NCI-H446 (cell line): ENCODE measurements at places on chromosomes 16 and 17.

DNA sequence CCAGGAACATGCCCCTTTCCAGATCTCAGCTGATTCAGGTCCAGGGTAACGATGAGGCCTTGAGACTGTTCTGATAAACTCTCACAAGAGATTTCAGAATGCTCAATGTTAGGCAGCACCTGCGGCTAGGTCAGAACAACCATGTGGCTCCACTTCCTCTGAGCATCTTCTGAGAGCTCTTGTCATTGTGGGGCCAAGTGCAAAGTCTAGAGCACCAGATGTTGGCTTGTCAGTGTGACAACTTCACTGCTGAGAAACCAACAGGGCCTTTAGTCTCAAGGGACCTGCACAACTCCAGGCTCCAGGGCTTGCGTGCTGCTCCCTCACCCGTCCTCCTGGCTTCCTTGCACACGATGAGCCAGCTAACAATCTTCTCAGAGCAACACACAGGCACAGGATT is 29.0 kb downstream of the FCSK start:
- no peak for DNase-seq

- DNase-seq: peak; percentile 96
Measured at GRCh38 chr17:48003417-48004151, 32.7 kb downstream of the CDK5RAP3 start.

DNA sequence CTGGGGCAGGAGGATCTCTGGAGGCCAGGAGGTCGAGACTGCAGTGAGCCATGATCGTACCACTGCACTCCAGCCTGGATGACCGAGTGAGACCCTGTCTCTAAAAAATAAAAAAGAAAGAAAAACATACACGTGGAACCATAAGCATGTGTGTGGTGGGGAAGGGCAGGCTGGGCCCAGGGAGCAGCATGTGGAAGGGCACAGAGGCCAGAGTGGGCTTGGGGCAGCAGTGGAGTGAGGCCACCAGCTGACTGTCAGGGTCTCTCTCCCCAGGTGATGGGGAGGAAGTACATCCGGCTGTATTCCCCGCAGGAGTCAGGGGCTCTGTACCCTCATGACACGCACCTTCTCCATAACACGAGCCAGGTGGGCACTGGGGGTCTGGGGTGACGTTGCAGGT is 16.8 kb downstream of the KDM8 start:
- no peak for DNase-seq

- DNase-seq: no peak
Measured at GRCh38 chr17:43583332-43583731, 37.2 kb upstream of the ETV4 start.

DNA sequence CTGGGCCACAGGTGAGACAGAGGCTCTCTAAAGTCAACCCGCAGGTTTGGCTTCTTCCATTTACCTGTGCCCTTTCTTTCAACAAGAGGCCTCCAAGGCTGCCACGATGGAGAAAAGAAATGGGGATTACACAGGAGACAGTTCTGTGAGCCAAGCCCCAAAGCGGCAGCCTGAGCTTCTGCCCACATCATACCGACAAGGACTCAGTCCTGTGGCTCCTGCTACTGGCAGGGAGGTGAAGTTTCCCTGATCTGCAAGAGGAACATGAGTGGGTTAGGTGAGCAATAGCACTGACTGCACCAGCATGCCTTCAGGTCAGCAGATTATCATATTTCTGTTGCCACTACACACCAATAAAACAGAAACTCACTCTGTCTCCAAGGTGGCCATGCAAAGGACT is 800.0 kb downstream of the KCNJ18 start:
- no peak for DNase-seq

GRCh38 chr17:78689029-78689428 is 93.0 kb downstream of the CYTH1 start:
- DNase-seq: no peak

- DNase-seq: no peak
Measured at GRCh38 chr17:8961829-8962228, 3.7 kb downstream of the PIK3R5 start.

DNA sequence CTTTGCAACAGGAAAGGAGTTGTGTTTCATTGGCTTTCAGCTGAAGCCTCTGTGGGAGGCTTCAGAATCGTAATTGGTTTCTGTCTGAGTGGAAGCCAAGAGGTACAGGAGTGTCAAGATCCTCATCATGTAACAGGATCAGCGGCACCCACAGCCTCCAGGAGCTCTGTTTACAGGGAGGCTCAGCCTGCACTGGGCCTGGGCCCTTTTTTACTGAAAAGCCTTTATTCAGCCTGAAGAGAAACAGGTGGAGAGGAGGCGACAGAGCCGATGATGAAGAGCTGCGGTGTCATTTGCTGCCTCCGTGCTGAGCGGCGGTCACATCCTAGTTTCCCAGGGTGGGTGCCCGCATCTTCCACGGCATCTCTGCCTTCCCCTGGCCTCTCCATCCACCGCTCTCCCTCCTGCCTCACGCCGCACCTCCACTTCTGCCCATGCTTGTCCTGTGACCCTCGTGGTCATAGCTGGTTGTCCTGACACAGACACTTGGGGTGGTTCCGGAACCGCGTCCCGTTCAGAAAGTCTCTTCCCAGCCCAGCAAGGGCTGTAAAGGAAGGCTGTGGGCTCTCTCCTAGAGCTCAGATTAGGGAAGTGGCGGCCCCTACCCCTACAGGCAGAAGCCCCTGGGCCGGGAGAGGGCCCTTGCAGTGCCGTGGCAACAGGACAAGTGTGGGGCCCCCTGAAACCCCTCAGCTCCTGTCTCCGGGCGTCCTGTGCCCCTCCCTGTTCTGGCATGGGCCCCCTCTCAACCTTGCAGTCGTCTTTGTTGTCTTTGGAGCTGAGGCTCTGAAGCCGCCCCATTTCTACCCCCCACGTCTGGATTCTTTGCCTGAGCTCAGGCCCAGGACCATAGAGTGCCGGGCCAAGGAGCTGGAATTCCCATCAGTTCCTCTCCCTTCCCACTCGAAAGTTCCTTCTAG is 53.9 kb upstream of the CHMP6 start:
- DNase-seq: no peak

- DNase-seq: no peak
Measured at GRCh38 chr17:17931159-17931558, 41.0 kb downstream of the TOM1L2 start.

GRCh38 chr17:80848449-80849102 is 143.1 kb upstream of the CHMP6 start:
- DNase-seq: no peak

DNA sequence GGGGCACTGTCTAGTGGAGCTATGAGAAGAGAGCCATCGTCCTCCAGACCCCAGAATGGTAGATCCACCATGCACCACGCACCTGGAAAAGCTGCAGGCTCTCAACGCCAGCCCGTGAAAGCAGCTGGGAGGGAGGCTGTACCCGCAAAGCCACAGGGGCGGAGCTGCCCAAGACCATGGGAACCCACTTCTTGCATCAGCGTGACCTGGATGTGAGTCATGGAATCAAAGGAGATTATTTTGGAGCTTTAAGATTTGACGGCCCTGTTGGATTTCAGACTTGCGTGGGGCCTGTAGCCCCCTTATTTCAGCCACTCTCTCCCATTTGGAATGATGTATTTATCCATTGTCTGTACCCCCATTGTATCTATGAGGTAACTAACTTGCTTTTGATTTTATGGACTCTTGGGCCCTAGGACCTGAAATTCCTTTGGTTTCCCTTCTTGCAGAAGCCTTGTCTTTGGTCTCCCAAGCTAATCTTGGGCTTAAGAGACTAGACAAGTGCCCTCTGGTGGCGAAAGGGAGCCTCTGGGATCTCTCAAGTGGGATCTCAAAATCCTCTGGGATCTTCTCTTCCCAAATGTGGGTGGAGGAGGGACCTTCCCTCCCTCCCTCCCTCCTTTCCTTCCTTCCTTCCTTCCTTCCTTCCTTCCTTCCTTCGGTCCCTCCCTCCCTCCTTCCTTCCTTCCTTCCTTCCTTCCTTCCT is 58.2 kb upstream of the HAPSTR1 start:
- DNase-seq: peak; percentile 49

DNA sequence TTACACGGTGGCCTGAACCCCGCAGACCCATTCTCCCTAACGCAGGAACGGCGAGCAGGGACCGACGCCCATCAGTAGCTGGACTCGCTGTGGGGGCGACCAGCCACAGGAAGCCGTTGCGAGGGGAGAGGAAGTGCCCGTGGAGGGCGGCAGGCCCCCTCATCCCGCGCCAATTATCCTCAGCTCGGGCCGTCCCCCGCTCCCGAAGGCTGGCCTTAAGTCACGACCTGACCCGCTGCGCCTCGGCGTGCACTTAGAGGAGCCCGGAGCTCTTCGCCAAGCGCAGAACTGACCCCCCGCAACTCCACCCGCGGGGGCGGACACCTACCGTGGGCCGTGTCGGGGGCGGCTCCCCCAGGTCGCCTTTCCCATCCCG is 401 bp downstream of the ARL16 start:
- peak; percentile 56 for DNase-seq

DNA sequence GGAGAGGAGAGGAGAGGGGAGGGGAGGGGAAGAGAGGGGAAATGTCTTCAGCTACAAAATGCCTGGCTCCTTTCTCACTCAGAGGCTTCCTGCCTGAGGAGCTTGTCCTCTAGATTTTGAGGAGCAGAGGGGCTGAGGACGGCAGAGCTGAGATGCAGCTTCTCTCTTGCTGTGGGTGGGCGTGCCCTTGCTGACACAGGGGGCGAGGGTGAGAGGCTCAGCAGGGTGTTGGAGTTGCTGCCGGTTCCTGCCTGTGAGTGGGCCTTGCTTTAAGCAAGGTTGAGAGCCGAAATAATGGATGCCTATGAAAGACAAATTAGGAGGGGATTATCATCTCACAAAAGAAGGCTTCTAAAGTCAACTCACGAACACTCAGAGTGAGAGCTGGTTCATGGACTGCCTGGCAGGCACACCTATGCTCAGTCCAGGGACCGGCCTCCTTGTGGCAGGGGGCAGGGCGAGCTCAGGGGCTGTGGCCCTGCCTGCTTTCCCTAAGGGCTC is 215.6 kb downstream of the MSI2 start:
- DNase-seq: no peak

DNA sequence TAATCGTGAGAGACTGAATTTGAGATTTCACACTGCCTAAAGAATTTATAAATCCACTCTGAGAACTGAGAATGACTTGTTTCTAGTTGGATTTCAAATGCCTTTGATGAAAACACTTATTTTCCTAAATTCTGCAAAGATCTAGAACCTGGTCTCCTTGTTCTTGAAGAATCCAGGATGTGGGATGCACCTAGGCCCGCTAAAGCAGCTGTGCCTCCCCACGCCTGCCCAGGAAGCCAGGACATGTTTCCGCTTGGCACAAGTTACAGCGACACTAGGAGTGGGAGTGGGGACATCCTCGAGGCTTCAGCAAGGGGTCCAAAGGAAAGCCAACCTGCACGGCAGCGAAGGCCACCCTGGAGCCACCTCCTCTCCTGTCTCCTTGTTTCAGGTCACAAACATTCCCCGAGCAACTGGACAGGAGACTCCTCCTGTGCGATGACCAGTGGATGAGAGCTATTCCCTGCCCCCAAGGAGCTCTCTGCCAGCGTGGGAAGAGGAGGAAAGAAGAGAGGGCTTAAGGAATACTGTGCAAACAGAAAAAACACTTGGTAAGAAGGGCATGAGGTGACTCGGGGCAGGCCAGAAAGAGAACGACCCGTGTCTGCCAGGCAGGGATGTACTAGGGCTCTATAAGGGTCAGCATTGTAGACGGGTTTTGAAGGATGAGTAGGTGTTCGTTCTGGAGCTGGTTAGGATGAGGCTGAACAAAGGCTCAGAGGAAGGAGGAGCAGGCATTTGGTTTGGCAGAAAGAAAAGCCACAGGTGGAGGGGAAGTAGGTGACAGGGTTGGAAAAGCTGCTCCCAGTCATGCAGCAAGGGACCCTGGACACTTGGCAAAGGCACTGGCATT is 11.1 kb downstream of the VAC14 start:
- DNase-seq: no peak
